Ovary (tissue), 10 donors: ENCODE measurements at places on chromosomes 5 and 9. TPM values are rescaled to one million over a fixed set of nuclear protein-coding genes. Genes with fewer than 3 reads are reported as not detected.

- no peak for DNase-seq
- H3K4me3 ChIP-seq: no peak overlapping the region
- H3K27ac ChIP-seq: no peak overlapping the region
- no peaks in the 10 kb centered on the region for H3K27me3 ChIP-seq
- no peaks in the 10 kb centered on the region for H3K4me1 ChIP-seq
These were observed 275.1 kb upstream of the MPDZ start for GRCh38 chr9:13554626-13555025.

GRCh38 chr5:137346281-137346680 lies 152.8 kb downstream of the SPOCK1 start:
- no peaks in the 10 kb centered on the region for H3K36me3 ChIP-seq
- no peak overlapping the region for H3K27ac ChIP-seq
- no peaks in the 10 kb centered on the region for H3K27me3 ChIP-seq
- DNase-seq: no peak

DNA sequence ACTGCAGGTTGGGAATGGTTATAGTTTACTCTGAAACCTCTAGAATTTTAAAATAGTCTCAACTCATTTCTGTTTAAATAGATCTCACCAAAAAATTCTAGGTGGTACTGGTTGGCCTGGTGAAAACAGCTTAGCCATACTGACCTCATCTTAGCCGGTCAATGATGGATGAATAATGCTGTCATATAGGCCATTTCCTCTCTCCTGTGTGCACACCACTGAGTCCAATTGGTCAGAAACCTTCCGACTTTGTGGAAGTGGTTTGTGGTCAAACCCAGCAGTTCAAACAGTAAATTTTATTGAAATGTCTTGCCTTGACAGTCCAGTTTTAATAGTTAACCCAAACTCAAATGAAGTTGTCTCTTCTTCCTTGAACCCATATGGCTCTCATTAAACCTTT lies 98.6 kb downstream of the GIN1 start:
- no peak overlapping the region for H3K27ac ChIP-seq
- DNase-seq: no peak
- H3K4me3 ChIP-seq: no peak overlapping the region
- H3K27me3 ChIP-seq: no peaks in the 10 kb centered on the region

DNA sequence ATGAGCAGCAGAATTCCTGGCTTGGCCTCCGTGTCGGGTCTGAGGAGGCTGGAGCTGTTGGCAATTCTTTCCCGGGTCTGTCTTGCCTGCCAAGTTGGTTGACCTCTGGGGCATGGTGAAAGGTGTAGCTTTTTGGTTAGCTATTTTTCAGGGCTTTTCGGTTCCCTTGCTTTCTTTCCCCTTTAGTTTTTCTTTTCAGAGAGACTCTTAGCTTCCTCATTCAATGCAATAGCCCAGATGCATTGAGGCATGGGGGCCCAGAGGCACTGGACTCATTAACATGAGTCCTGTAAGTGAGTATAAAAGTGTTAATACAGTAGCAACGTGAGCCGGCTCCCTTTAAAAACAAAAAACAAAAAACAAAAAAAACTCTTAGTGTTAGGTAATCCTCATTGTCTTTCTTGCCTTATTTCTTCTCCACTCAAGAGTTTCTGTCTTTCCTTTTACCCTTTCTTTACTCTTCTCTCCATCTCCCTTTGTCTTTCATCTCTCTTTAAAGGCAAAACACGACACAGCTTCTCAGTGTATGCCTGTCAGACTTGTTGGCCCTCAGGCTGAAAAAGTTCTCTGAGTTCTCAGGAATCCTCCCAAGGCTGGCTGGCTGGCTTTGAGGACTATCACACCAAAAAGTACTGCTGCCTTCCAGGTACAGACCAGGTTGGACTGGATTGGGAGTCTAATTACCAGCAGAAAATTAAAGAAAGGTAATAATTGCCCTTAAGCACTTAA lies 289.9 kb upstream of the TUT7 start:
- no peaks in the 10 kb centered on the region for H3K36me3 ChIP-seq
- no peak overlapping the region for H3K4me3 ChIP-seq
- H3K27ac ChIP-seq: no peak overlapping the region
- no peaks in the 10 kb centered on the region for H3K27me3 ChIP-seq

DNA sequence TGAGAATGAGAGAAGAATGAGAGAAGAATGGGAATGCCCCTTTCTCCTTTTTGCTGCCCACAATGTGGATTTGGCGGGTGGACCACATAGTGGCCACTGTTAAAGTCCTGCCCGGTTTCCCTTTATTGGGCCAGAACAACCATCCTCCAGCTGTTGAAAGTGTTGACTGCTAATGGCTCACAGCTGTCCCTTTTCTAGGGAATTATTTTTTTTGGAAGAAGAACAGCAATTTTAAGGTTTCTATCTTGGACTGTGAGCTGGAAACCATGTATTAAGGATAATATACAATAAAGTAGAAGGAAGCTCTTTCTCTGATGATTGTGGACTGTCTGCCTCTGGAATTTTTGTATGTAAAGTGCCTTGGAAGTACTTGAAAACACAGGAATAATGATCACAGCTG lies 185.9 kb downstream of the DMRT2 start:
- H3K36me3 ChIP-seq: no peaks in the 10 kb centered on the region
- no peaks in the 10 kb centered on the region for H3K27me3 ChIP-seq
- no peak overlapping the region for H3K4me3 ChIP-seq
- H3K4me1 ChIP-seq: no peaks in the 10 kb centered on the region
- no peak for DNase-seq

DNA sequence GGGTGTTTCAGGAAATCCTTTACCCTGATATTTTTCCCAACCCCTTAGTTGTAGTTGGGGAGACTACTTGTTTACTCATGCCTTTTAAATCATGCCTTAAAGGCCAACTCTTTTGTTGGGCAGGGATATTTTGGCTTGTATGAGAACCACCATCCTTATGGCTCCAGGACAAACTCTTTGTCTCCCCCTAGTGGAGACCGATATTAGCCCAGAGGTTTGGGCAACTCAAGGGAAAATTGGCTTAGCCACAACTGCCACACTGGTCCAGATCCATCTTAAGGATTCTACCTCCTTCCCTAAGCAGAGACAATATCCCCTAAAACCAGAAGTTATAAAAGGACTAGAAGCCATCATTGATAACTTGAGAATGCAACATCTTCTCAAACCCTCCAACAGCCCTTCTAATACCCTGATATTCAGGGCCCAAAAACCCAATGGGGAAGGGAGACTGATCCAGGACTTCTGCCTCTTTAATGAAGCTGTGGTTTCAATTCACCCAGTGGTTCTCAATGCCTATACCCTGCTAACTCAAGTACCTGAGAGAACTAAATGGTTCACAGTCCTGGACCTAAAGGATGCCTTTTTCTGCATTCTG lies 100.9 kb upstream of the HCN1 start:
- no peak overlapping the region for H3K4me3 ChIP-seq
- no peaks in the 10 kb centered on the region for H3K27me3 ChIP-seq
- DNase-seq: no peak

DNA sequence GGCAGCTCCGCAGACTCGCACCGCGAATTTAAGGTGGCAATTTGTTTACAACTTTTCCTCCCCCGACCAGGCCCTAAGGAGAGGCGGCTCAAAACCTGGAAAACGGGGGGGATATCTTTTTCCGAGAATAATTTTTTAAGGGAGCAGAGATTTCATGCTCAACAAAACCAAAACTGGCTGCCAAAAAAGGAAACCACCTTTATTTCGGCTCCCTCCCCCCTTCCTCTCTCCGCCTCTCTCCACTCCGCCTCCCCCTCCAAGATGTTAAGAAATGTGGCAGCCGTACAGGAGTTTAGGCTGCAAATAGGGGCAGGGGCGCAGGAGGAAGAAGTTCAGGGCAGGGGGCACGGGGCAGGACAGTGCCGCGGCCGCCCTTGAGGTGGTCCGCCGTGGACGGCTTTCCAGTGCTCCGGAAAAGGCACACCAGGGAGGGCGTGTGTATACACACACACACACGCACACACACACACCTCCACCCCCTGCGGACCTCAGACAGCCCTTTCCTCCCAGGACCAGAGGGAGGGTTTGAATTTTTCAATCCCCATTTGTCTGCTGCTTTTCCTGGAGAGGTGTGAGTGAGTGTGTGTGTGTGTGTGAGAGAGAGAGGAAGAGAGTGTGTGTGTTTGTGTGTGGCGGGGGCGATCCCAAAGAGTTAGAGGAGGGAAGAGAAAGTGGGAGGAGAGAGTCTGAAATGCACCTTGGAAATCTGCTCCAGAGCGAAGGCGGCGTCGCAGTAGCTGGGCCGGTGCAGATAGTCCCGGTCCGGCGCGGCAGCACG lies 9.1 kb downstream of the PTCH1 start:
- H3K27me3 ChIP-seq: no peaks in the 10 kb centered on the region
- DNase-seq: peak; percentile 69
- H3K4me1 ChIP-seq: peaks cover 5% of the 10 kb centered on the region
- H3K36me3 ChIP-seq: no peaks in the 10 kb centered on the region

DNA sequence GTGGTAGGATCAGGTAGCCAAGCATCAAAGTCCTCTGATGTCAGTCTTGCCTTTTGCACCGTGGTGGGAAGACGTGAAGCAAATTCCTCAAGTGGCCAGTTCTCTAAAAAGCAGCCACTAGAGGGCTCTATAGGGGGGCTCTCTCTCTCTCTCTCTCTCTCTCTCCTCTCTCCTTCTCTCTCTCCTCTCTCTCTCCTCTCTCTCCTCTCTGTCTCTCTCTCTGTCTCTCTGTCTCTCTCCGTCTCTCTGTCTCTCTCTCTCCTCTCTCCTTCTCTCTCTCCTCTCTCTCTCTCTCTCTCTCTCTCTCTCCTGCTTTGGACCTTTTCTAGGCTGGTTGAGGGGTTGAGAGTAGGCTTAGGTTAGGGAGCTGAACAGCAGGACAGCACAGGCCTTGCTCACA lies 13.9 kb upstream of the OSMR start:
- no peaks in the 10 kb centered on the region for H3K36me3 ChIP-seq
- peaks cover 2% of the 10 kb centered on the region for H3K4me1 ChIP-seq
- H3K27ac ChIP-seq: no peak overlapping the region
- H3K4me3 ChIP-seq: no peak overlapping the region
- no peak for DNase-seq

- no peak overlapping the region for H3K4me3 ChIP-seq
- no peaks in the 10 kb centered on the region for H3K36me3 ChIP-seq
- no peak overlapping the region for H3K27ac ChIP-seq
- H3K4me1 ChIP-seq: no peaks in the 10 kb centered on the region
- H3K27me3 ChIP-seq: no peaks in the 10 kb centered on the region
These were observed 628.5 kb downstream of the CHSY3 start for GRCh38 chr5:130532786-130533185.

DNA sequence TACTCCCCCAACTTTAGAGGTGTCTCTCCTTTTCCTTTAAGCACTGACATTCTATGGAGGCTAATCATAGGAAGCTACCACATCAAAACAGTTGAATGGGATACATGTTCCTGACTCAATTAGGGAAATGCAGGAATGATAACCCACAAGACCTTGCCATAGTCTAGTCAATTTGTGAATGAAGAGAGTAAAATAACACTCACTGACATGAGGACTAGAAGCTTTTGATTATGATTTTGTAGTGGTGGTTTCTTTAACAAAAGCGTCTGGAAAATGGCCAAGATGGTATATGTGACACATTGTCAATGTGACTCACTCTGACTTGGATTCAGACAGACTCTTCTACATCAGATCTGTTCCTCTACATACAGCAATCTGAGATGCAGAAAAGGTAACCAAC lies 13.7 kb upstream of the PRELID2 start:
- H3K27me3 ChIP-seq: no peaks in the 10 kb centered on the region
- H3K4me3 ChIP-seq: no peak overlapping the region
- DNase-seq: no peak
- no peak overlapping the region for H3K27ac ChIP-seq
- H3K36me3 ChIP-seq: no peaks in the 10 kb centered on the region

Gene RNF208
- not detected for total RNA-seq

Gene MYOZ3
- total RNA-seq: 2.0 TPM

Gene PHYHD1
- 53.3 TPM for total RNA-seq
